ENCODE measurements at places on chromosomes 13 and 19.

DNA sequence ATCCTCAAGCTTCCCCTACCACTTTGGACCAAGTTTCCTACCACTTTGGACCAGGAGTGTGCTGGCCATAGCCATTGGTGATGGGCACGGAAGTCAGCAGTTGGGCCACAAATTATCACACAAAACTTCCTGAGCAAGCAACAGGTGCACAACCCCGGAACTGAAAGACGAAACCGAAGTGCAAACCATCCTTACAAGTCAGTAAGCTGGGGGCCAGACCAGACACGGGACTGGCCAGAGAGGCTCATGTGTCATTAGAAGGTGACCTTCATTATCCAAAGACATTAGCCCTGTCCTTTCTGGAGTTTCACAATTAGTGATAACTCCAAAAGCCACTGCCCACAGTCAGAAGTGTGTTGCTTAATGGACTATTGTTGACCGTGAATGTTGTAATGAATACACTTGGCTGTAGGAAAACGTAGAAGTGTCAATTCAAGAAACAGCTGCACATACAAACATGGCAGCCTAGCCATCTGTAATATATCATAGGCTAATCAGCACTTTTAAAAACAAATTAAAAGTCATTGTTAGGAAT is 244.1 kb upstream of the IRS2 start:
- no peaks in the 10 kb centered on the region for H3K4me1 ChIP-seq
- H3K27me3 ChIP-seq, result no peaks in the 10 kb centered on the region
- no peak overlapping the region for H3K4me3 ChIP-seq
- H3K36me3 ChIP-seq, result no peaks in the 10 kb centered on the region
- no peak overlapping the region for H3K27ac ChIP-seq
- DNase-seq, result no peak

DNA sequence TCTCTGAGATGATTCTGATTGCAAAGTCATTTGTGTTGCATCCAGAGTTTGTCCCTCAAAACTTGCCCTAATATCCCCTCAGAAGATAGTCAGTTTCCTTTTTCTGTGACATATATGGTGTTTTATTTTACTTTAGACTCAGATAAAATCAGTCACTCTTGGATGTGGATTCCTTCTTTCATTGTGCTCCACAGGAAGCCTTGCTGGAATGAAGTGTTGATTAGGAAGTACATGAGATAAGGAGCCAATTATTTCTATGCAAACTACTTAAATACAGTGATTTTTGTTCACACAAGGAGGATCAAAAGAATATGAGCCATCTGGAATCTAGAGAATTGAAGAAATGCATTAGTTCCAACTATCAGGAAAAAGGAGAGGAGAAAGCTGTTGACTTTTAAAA is 107.6 kb upstream of the RXFP2 start:
- H3K4me3 ChIP-seq, result no peak overlapping the region
- H3K27ac ChIP-seq, result no peak overlapping the region
- H3K4me1 ChIP-seq, result no peaks in the 10 kb centered on the region
- no peaks in the 10 kb centered on the region for H3K27me3 ChIP-seq

DNA sequence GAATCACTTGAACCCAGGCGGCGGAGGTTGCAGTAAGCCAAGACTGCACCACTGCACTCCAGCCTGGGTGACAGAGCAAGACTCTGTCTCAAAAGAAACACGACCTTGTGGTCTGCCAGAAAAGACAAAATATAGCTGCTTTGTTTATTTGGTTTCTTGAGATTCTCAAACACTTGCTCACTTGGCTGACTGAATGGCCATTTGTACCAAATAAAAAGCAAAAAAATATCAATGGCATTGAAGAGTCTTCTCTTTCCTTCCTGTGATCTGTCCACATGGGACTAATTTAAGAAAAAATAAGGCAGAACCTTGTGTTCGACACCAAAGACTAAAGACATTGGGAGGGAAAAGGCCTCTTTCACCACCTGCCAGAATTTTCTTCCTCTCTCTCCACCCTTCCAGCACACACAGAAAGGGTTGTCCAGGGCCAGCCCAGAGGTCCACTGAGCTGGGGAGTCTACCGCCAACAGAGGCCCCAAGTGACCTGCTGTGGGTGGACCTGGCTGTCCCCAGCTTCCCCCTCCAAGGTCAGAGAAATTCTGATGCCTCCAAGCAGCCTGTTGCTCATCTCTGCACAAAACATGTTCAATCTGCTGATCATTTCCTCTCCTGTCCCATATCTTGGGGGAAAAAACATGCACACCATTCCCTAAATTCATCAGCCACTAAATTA is 5.9 kb downstream of the BRME1 start:
- no peak for DNase-seq
- no peak overlapping the region for H3K4me3 ChIP-seq
- H3K27ac ChIP-seq, result no peak overlapping the region
- no peaks in the 10 kb centered on the region for H3K36me3 ChIP-seq
- H3K4me1 ChIP-seq, result no peaks in the 10 kb centered on the region
- no peaks in the 10 kb centered on the region for H3K27me3 ChIP-seq

- H3K4me1 ChIP-seq, result no peaks in the 10 kb centered on the region
- no peak for DNase-seq
- no peak overlapping the region for H3K27ac ChIP-seq
Measured at GRCh38 chr13:93338906-93339305, 112.3 kb downstream of the GPC6 start.

GRCh38 chr19:49651029-49651819 is 9.2 kb downstream of the SCAF1 start:
- DNase-seq, result no peak
- no peaks in the 10 kb centered on the region for H3K27me3 ChIP-seq

DNA sequence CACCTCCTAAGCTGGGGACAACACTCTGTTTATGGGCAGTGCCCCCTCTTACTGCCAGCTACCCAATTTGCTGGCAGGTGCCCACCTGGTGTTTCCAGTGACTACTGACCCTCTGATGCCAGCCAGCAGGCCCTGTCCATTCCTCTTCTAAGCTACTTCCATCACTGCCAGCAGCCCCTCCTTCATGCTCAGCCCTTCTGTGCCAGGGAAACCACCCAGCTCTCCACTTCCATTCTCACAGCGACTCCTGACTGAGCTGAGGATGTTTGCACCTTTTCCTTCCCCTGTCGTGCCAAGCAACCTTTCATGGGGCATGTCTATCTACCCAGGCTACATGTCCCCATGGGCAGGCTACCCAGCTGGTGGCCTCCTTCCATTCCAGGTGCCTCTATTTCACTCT is 24.0 kb upstream of the ZNF492 start:
- H3K4me3 ChIP-seq, result no peak overlapping the region
- no peak overlapping the region for H3K27ac ChIP-seq
- H3K36me3 ChIP-seq, result no peaks in the 10 kb centered on the region
